NCI-H1105 (cell line): ENCODE measurements at places on chromosomes 3 and 15.
A peak's percentile ranks its signal among the peaks of the same experiment; 100 is the strongest.

DNA sequence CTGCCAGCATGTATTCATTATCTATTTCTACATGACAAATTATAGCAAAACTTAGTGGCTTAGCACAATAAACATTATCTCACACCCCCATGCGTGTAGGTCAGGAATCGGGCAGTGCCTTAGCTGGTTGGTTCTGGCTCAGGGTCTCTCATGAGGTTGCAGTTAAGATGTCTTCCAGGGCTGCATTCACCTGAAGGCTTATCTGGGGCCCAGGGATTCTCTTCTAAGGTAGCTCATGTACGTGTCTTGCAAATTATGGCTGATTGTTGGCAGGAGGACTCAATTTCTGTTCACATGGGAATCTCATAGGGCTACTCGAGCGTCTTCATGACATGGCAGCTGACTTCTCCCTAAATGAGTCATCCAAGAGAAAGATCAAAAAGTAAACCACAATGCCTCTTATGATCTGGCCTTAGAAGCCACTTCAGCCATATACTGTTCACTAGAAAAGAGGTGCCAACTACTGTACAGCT is 42.9 kb upstream of the TSC22D2 start:
- DNase-seq = no peak

- peak; percentile 62 for DNase-seq
These were observed 16.6 kb upstream of the SEC13 start for GRCh38 chr3:10337323-10338163.

DNA sequence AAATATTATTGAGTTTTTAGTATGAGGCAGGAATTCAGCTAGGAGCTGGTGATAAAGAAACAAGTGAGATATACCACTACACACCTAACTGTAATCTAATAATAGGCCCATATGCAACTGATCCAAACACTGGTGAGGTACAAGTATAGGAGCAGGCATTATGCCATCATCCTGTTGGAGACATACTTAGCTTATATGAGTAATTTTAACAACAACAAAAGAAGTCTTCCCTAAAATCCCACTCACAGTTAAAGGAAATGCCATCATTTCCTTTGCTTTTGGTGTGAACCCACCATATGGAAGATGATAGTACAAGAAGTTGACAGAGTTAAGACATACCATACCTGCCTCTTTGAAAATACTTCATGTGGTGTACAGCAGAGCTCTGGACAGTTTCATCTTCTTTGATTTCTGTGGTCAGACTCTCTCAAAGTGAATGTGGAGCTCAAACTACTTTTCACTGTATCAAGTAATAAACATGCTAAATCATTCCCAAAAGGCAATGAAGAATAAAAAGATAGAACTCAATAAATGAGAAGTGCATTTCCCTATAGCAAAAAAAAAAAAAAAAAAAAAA is 85.5 kb downstream of the CD200R1L start:
- no peak for DNase-seq

- peak; percentile 67 for DNase-seq
These were observed 39.3 kb downstream of the C2CD4B start for GRCh38 chr15:62125773-62126172.

GRCh38 chr15:52857937-52858781 is 68.0 kb upstream of the ONECUT1 start:
- peak; percentile 59 for DNase-seq

GRCh38 chr3:149203758-149204157 is 17.9 kb downstream of the CP start:
- no peak for DNase-seq

- peak; percentile 62 for DNase-seq
These were observed 68.5 kb downstream of the TMCC1 start for GRCh38 chr3:129824926-129825541.

DNA sequence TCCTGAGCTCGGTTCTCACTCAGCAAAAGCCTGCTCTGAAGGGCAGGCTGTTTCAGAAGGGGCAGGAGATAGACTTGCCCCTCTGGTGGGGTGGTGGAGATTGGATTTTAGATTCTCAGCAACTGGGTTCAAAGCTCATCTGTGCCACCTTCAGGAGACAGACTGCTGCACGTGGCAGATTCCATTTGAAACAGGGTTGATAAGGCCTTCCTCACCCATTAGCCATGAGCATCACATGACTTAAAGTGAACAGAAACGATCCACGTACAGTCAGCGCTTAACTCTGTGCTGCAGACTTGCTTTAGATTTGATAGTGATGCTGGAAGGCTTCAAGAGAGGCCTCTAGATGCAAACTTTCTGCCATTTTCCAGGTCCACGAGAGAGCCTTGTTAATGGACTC is 35.0 kb upstream of the MGLL start:
- DNase-seq = no peak

DNA sequence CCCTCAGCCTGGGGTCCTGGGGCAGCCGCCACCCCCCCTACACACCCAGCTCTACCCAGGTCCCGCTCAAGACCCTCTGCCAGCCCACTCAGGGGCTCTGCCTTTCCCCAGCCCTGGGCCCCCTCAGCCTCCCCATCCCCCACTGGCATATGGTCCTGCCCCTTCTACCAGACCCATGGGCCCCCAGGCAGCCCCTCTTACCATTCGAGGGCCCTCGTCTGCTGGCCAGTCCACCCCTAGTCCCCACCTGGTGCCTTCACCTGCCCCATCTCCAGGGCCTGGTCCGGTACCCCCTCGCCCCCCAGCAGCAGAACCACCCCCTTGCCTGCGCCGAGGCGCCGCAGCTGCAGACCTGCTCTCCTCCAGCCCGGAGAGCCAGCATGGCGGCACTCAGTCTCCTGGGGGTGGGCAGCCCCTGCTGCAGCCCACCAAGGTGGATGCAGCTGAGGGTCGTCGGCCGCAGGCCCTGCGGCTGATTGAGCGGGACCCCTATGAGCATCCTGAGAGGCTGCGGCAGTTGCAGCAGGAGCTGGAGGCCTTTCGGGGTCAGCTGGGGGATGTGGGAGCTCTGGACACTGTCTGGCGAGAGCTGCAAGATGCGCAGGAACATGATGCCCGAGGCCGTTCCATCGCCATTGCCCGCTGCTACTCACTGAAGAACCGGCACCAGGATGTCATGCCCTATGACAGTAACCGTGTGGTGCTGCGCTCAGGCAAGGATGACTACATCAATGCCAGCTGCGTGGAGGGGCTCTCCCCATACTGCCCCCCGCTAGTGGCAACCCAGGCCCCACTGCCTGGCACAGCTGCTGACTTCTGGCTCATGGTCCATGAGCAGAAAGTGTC is 30.2 kb downstream of the PTPN23 start:
- DNase-seq = no peak

- no peak for DNase-seq
These were observed 790 bp upstream of the WHAMM start for GRCh38 chr15:82808634-82809041.

- no peak for DNase-seq
These were observed 32.0 kb downstream of the MUC20 start for GRCh38 chr3:195752546-195753331.

DNA sequence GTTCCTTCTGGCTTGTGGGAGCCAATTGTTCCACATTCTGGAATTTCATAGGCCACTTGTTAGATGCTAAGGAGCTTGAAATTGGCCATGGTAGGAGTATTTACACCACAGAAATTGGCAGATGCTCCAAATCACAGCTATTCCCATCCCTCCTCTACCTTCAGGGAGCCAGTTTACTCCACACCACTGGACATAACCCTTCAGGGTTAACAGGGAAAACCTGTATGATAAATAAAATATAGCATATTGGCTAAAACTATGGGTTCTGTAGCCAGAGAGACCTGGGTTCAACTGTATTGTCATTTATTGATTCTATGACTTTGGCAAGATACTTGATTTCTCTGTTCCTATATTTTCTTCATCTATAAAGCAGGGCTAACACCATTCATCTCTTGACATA is 384.2 kb upstream of the PROK2 start:
- no peak for DNase-seq

- DNase-seq = no peak
These were observed 56.4 kb downstream of the PLAAT1 start for GRCh38 chr3:193297421-193297820.

- DNase-seq = no peak
These were observed 30.0 kb upstream of the CMTM8 start for GRCh38 chr3:32208447-32208846.

DNA sequence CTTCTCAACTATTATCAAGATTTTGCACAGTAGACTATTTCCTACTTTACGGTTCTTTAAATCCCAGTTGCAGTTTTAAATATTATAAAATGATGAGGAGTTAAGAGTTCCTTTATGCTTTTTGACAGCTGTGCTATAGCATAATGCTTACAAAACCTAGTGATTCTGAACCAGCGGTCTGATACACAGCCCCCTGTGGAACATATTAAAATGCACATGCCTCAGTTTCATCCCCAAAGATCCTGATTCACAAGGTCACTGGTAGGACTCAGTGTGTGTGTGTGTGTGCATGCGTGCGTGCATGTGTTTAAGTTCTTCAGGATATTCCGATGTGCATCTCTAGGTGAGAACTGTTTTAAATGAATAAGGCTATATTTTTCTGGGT is 330.1 kb upstream of the TPM1 start:
- no peak for DNase-seq

- DNase-seq = no peak
These were observed 17.8 kb downstream of the GALNT15 start for GRCh38 chr3:16192176-16192811.

DNA sequence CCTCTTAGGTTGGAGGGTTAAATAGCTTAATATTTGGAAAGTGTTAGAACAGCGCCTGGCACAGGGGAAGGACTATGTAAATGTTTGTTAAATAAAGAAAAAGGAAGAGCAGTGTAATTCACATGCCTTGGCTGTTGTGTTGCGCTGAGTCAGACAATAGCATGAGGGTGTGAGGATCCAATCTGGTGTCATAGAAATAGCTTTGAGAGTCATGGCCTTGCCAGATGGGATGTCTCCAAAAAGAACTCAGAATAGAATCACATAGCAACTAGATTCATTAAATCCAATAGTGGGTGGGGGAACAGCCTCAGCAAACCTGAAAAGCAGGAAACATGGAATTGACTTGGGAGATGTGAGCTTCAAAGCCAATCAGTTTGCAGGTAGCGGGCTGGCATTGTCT is 3.9 kb upstream of the RBSN start:
- DNase-seq = no peak

DNA sequence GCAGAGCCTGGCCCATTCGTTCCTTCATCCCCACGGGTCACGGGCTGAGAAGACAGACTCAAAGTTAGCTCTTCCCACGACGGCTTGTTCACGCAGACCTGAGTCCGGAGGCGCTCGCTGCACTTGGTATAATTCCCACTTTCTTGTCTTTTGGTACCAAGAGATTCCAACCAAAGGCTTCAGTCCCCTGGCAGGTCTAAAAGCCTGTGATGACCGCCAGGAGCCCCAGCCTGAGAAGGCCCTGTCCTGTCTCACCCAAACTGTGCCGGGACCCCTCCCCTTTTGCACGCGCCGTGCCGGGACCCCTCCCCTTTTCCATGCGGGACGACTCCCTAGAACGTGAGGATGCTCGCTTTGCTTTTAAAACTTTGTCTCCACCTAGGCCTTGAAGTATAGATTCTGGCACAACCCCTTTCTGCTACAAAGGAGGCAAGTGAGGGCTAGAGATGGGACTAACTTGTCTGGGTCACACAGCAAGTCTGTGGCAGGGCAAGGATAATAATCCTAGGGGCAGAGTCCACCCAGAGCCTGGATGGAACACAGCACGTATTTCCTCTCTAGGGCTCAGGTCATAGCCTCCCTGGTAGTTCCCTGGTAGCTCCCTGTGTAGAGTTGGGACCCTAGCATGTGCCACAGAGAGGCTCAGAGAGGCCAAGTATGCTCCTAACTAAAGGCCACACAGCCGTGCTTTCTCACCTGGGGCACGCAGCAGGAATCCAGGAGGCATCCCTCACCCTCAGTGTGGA is 211.3 kb downstream of the XXYLT1 start:
- no peak for DNase-seq

GRCh38 chr15:90981681-90982080 is 12.7 kb downstream of the PRC1 start:
- no peak for DNase-seq

DNA sequence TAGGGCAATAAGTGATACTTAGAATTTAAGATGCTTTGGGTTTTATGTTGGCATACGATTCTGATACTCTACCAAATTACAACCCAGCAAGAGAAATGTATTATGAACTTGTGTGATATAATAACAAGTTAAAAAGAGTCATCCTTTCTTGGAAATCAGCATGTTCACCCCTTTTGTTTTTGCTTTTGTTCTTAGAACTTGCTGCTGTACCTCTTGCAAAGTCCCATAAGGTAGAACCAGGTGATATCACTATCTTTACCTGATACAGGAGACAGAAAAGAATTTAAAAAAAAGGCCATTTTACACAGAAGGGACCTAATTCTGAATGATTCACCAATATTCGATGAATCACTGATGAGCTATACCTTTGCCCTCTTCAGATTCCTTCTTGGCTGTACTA is 810.4 kb downstream of the FHIT start:
- no peak for DNase-seq

DNA sequence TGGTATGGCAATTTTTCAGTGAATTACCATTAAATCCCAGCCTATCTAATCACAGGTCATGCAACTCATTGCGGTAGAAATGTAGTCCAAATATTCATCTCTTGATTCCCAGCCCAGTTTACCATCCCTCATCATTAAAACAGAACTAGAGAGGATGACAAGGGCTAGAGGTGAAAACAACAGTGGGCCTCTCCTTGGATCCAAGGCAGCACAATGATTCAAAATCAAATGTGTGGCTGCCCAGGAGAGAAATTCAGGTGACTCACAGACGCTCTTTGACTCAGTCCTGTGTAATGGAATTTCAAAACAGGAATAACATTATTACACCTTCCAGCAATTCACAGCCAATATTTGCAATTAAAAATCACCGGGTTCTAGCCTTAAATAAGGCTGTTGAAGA is 246.5 kb downstream of the TBL1XR1 start:
- no peak for DNase-seq

GRCh38 chr3:40208251-40208650 is 101.3 kb upstream of the EIF1B start:
- DNase-seq = no peak

DNA sequence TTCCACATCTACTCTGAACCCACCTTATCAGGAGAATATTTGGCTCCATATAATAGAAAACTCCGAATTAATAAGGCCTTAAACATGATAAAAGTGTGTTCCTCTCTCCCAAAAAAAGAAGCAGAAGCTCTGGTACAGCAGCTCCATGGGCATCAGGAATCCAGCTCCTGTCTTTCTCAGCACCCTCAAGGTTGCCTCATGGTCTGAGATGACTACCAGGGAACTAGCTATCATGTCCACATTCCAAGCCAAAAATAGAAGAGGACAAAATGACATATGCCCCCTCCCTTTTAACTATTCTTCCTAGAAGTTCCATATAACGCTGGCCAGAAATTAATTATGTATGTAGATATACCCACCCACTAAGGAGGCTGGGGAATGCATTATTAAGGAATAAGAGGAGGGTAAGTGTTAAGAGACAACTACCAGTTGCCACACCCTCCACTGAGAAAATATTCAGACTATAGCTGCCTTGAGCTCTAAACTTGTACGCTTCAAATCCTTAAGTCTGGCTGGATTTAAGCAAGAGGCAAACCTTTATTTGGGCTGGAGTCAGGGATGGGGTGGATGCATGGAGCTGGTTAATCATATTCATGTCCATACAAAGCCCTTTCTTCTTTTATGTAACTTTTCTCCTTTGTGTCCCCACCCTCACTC is 35.8 kb upstream of the CTDSPL start:
- DNase-seq = no peak

GRCh38 chr3:78918361-78919020 is 849.3 kb downstream of the ROBO1 start:
- no peak for DNase-seq
